Skeletal muscle cell (primary cell): ENCODE measurements at places on chromosomes 5 and 9.

- DNase-seq = no peak
Observed at GRCh38 chr5:1750469-1750868, 49.2 kb downstream of the MRPL36 start.

- no peak for DNase-seq
Observed at GRCh38 chr9:114851306-114851705, 45.5 kb upstream of the TNFSF15 start.

DNA sequence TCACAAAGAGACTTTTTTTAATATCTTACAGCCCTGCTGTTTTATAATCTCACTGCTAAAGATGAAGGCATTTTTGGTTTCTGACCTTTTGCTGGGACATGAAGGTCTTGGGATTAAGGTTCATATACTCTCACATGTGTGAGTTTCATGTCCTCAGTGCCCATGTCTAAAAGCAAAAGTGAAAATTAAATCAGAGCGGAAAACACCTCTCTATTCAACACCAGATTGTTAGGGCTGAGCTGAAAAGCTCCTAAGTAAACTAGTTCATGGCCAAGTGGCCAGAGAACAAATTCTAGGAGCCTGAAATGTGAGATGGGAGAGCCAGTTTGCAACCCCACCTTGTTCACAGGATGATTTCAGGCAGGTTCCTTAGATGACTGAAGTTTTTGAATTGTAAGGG lies 110.9 kb downstream of the GRIA1 start:
- DNase-seq = no peak

- no peak for DNase-seq
Observed at GRCh38 chr5:558326-558725, 34.1 kb upstream of the SLC9A3 start.

DNA sequence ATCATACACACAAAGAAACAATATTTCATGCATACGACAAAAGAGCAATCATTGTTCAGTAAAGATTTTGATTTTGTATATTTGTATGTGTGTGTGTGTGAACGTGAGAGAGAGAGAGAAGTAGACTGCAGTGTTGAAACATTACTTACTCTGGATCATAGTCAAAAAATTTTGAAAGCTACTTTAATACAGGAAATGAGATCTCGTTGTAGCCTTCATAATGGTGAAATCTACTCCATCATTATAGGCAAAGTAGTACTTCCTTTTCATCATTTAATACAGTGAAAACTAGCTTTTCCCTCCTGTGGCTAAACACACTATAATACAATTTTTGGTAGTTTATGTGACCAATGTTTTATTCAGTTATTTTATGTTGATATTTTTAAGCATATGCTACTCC lies 1427.7 kb upstream of the C9orf72 start:
- no peak for DNase-seq

- no peak for DNase-seq
Observed at GRCh38 chr9:109973336-109973735, 193.3 kb downstream of the PALM2AKAP2 start.

DNA sequence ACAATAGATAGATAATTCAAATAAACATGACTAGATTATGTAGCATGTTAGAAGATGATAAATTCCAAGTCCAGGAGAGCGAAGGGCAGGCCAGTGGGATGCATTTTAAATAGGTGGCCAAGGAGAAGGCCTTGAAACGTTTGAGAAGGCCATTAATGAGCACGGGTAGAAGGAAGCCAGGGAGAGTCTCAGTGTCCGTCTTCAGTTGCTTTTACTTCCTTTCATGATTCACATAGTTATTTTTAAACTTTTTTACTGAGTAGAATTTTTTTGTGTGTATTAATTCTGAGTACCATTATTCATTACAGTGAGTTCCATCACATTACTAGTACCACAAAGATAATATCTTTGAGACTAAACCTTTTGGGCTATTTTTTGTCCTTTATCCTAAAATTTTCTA lies 259.2 kb downstream of the ARRDC3 start:
- DNase-seq = no peak

DNA sequence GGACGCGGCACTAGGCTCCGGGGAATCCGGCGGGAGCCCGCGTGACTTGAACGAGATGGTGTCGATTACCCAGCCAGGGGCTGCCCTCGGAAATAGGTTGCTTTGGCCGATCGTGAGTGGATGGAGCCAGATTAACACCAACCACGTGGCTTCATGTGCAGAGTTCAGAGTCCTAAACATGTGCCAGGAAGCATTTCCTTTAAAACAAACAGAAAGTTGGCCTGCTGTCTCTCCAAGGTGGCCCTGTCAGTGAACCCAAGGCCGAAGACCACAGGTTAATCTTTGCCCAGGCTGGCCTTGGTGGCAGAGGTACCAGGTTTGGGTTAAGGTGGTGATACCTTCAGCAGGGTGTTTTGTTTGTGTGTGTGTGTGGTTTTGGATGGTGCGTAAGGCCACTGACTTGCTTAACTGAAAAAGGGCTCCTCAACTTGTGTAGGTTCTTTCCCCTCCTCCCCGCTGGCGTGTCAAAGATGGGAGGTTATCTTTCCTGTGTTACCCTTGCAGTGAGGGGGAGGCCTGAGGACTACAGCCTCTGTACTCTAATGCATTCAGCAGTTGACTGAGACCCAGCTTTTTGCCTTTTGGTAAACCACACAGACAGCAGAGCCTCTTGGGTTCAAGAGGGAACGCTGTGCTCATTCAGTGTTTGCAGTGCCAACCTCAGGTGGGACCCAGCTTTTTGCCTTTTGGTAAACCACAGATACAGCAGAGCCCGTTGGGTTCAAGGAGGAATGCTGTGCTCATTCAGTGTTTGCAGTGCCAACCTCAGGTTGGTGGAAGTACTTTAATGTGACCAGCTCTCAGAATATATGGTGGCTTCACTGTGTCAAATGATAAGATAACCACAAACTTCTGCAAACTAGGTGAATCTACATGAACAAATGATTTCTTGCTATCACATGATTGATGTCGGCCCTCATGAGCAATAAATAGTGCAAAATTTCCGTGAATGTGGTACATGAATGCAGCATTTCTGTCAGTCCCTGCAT lies 1.4 kb downstream of the IQGAP2 start:
- no peak for DNase-seq

GRCh38 chr9:38289866-38290245 lies 102.6 kb upstream of the ALDH1B1 start:
- DNase-seq = no peak

DNA sequence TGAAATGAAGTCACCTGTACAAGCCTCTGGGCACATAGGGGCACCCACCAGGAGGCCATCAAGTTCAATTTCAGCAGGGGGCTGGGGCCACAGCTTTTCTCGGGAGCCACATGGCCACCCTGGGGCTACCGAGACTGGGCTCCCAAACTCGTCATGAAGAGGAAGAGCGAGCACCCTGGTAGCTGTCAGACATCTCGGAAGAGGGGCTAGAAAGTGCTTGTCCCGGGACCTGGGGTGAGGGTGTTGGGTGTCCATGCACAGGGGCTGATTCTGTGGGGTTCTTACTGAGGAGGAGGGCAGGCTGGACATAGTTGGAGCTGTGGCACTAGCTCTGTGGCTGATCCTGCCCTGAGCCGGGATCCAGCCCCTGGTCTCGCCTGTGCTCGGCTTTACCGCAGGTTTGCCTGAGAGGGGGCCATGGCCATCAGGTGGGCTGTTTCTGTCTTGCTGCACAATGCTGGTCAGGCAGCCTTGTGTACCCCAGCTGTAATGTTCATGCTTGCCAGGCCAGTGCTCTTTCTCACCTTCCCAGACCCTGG lies 70.3 kb downstream of the PHF2 start:
- DNase-seq = no peak

DNA sequence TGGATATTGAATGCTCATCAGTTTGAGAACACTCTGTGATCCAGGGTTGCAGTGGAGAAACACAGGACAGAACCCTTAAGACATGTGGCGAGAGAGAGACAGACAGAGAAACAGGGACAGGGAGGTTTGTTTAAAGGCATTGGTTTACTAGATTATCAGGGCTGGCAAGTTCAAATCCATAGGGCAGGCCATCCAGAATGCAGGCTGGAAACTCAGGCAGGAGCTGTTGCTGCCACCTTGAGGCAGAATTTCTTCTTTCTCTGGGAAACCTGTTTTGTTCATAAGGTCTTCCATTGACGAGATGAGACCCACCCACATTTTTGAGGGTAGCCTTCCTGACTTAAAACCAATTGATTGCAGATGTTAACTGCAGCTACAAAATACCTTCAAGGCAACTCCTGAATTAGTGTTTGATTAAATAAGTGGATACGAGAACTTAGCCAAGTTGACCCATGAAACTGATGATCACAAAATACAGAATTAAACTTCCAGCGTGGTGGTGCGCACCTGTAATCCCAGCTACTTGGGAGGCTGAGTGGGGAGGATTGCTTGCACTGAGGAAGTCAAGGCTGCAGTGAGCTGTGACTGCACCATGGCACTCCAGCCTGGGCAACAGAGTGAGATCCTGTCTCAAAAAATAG lies 55.9 kb downstream of the NSUN2 start:
- peak; percentile 9 for DNase-seq

DNA sequence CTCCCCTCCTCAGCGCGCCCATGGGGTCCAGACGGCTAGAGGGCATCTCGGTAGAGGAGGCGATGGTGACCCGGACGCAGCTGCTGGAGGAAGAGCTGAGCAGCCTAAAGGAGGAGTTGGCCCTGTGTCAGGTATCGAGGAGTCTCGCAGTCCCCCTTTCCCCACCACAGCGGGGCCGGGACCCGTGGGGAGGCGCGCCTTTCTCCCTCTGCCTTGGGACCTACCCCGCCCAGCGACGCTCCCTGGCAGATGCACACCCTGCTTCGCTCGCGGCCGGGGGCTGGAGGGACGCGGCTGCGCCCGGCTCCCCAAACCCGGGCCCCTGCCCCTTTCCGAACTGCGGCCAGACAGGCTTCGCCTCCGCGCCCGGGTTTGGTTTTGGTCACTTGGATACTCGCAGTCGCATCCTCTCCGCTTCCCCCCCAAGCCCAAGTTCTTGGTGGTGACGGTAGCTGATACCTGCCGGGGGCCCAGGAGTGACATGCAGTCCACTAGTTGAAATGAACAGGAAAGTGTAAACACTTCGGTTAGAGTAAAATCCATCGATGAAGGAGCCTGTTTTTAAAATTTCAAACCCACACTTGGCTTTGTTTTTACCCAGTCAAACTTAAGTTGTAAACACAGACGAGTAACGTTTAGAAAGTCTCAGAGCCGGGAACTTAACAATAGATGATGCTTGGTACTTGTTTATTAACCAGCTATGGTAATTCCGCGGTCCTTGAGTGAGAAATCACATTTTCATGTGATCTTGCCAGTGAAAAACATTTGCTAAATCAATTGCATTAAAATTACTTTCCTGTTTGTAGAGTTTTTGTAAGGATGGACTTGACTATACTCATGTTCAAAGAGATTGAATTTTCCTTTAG lies 688 bp downstream of the CNTLN start:
- no peak for DNase-seq

DNA sequence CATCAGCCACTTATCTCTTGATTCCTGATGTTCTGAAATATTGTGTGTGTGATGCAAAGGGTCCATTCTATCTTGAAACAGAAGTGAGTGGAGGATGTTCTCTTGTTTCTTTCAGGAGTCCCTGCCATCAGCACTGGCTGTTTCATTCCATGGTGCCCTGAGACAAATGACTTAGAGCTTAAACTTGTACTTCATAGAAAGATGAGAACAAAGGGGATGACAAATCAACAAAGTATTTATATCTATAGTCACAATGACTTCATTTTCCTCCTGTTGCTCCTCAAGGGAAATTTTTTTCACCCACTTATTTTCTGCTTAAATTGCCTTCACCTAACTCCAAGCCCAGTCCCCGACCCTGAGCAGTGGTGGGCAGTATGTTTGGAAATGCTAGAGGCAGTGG lies 171.6 kb downstream of the TARS1 start:
- peak; percentile 55 for DNase-seq

DNA sequence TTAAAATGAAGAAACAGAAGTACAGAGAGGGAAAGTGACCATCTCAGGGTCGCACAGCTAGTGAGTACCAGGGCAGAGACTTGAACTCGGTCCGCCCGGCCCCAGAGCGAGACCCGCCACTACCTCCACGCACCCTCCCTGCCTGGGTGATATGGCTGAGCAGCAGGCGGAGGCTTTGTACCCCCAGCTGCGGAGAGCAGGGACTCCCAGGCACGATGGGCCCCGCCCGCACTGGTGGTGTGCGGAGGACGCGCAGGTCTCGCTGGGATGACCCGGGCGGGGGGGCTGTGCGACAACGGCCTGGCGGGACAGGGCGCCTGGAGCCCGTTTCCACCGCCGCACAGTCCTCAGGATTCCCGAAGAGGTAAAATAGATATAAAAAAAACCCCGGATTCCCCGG lies 64.7 kb upstream of the LARP1 start:
- DNase-seq = no peak

GRCh38 chr5:60586307-60586901 lies 113.6 kb downstream of the DEPDC1B start:
- no peak for DNase-seq

GRCh38 chr9:71209890-71210289 lies 88.5 kb upstream of the TRPM3 start:
- DNase-seq = no peak

- no peak for DNase-seq
Observed at GRCh38 chr5:38935437-38935836, 89.6 kb downstream of the OSMR start.

- DNase-seq = no peak
Observed at GRCh38 chr5:56607074-56607473, 208.3 kb upstream of the MAP3K1 start.

DNA sequence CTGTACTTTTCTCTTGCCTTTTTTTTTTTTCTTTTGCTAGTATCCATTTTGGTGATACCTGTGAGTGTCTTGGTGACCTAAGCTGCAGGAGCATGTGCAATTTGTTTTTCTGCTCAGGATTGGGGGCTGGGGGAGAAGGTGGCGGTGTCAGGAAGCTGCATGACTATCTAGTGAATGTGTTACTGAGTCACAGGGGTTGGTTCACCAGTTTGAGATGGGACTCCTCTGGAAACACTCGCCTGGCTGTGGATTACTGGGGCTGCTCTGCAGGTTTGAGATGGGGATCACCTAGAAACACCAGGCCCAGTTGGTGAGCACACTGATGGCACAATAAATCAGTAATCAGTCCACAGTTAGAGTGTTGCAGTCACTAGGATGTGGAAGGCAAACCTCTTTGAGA lies 447.9 kb downstream of the SPATA31D1 start:
- no peak for DNase-seq

DNA sequence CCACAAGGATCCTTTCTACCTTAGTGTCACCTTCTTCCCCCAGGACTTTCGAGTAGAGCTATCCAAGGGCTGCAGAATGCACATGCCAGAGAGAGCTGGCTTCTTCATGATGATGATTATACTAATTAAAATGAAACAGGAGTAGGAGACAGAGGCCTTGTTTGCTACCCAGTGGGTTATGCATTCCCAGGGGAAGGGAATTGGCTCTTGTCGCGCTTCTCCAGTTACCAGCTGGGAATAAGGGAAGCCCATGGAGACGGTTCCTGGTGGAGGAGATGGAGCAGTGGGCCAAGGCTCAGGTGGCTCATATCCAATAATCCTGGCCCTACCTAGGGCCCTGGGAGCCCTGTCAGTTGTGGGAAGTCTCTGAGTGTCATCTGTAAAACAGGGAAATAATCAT lies 65.1 kb downstream of the WWC1 start:
- no peak for DNase-seq

DNA sequence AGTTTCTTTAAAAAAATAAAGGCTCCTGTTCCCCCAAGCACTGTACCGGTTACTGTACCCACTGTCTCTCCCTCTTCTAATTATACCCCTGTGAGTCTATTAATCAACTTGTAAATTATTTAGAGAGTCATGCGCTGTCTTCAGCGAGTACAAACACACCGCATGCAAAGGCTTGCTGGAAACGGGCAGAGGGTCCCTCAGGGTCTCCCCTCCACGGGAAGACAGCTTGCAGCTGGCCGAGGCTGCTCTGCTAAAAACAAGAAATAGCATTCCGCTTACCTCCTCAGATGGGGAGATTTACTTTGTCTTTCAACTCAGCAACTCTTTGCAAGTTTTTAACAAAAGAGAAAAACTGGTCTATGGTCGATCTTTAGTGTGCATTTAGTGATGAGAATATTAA lies 71.8 kb downstream of the AK8 start:
- DNase-seq = no peak
